ENCODE measurements at places on chromosomes 6 and 20.

DNA sequence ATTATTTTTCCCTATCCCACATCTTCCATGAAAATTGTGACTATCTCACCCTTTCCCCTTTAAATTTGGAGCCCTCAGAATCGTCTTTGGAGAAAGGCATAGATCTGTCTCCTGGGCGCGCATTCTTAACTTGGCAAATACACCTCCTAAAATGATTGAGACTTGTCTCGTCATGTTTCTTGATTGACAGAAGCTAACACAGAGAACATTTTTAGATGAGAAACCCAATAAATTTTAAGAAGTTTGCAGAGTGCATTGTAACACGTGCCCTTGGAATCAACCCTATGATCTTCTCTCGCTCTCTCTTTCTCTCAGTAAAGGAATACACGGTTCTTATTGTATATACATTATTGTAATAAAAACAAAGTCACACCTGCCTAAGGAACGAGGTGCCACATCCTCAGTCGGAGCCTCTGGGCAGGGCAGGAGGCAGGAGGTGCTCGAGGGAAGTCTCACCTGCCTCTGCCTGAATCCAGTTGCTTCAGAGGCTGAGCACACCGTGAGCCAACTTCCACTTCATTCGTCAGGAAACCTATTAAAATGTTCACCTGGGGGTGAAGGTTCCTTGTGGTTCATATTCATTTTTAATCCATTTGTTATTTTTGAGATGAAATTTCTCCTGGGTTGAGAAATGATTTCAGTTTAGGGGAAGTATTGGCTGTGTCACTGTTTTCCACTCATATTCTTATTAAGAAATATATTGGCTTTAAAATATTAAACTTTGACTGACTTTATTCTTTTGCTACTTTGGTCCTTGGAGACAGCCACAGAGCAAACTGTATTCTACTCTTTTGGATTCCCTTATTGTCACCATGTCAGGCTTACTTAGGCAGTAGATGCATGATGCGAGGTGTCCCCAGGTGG is 90.5 kb upstream of the THBS2 start:
- DNase-seq, result no peak

DNA sequence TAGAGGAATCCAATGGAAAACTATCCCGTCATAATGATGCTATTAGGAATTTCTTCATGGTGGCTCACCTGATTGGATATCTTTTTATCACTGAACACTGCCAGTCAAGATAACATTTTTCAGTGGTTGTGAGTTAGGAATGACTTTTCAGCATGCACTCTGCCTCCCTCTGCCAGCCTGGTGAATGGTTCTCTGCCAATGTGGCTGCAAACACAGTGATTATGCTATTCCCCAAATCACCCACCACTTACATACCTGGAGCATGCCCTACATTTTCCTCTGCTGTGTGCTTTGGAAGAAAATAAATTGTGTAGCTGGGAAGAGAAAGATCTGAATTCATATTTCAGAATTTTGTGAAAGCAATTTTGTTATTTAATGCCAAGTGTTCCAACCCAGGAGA is 102.6 kb upstream of the LAMP5 start:
- DNase-seq, result no peak

DNA sequence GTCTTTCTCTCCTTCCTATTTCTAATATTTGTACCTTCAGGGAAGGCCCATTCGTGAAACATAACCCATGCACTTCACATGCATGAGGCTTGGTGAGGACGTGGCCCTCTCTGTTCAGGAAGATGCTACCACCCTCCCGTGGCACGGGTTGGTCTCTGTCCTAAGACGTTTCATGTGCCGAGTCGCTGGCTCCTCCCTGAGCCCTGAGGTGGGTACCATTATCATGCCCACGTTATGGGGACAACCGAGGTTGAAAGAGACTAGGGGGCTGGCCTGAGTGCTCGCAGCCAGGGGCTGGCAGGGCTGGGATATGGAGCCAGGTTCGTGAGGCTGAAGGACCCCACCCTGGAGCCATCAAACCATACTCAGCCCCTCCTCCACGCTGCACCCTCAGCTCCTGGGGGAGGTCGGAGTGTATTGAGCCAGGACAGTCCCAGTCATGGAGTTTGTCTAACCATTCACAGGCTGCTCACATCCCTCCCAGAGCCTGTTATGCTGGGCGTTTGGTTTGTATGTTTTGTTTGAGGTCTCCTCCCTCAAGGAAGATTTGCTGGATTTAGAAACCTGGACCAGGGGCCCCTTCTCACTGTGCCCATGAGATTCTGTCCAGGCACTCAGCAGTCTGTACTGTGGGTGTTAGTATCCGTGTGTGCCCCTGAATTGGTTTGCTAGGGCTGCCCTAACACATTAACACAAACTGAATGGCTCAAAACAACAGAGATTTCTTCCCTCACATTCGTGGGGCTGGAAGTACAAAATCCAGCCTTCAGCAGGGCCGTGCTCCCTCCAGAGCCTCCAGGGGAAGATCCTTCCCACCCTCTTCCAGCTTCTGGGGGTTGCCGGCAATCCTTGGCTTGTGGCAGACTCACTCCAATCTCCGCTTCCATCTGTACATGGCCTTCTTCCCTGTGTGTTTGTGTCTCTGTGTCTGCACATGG is 88.3 kb downstream of the ANKRD60 start:
- no peak for DNase-seq

GRCh38 chr6:159715605-159716004 is 11.7 kb upstream of the WTAP start:
- no peak for DNase-seq

DNA sequence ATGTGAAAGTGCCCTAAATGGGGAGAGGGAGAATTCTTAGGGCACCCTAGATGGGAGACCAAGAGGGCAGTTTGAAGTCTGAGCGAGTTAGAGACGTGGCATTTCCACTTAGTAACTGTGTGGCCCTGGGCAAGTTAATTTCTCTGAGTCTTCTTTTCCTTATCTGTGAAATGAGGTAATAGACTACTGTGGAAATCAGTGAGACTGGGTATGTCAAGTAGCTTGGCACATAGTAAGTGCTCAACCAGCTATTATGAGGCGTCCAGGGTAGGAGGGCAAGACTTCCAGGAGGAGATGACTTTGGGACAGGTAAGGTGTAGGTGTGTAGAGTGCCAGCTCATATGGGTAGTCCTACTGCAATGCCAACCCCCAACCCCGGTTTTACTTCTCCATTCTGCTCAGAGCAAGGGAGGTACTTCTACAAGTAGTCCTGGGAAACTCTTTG is 770 bp downstream of the KIF3B start:
- no peak for DNase-seq
